ENCODE measurements at places on chromosomes 1 and 21.

- no peak for DNase-seq
These were observed 285.0 kb upstream of the NR5A2 start for GRCh38 chr1:199742547-199742946.

DNA sequence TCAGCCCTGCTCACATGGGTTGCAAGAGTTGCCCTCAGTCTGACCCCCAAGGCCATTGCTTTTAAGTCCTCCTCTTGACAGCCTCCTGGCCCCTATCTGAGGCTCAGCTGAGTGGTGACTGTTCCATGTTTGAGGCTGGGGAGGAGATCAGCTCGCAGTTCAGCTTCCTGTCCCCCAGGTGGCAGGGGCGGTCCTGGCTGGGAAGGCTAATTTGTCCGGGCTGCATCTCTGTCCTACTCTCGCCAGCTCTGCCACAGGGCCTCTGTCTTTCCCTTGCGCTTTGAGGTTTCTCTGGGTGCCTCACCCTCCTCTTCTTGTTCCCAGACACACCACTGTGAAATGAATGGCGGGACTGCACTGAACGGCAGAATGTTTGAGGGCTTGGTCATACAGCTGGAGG lies 157.3 kb downstream of the KCNJ6 start:
- no peak for DNase-seq

DNA sequence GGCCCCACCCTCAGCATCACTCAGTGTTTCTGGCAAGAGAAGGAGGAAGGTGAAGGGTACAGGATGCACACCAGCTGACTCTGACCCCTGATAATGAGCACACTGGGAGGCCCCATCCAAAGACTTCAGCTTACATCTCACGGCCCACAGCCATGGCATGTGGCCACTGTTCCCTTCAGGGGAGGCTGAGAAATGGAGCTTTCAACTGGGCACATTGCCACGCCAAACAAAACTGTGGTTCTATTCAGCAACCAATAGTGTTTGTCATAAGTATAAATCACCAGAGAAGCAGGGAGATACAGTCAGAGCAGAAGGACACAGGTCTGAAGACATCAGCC lies 12.7 kb upstream of the TRAF3IP3 start:
- no peak for DNase-seq

GRCh38 chr1:2641381-2642130 lies 8.7 kb upstream of the MMEL1 start:
- DNase-seq = no peak

DNA sequence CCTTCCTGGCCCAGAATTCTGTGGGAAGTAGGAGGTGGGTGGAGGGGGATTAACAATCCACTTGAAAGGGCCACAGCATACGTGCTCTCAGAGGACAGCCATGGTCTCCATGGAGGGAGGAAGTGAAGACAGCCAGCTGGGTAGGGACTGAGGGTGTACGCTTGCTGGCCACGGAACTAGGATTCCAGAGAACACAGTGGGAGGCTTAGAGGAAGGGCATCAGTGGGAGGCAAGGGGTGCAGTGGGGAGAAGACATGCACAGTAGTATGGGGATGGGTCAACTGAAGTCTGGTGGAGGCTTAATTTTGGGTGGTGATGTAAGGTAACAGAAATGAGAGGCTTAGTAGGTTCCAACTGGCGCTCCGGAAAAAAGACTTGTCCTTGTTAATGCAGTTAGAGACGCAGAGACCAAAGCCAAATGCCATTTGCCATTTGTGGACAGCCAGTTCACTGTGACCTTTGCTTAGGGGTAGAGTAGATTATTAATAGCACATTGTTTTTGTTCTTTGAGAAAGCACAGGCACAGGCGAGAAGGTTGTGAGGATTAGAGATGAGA lies 103.0 kb downstream of the ZSCAN20 start:
- DNase-seq = no peak

- DNase-seq = no peak
These were observed 41.5 kb downstream of the KRTAP10-1 start for GRCh38 chr21:44498280-44499210.

DNA sequence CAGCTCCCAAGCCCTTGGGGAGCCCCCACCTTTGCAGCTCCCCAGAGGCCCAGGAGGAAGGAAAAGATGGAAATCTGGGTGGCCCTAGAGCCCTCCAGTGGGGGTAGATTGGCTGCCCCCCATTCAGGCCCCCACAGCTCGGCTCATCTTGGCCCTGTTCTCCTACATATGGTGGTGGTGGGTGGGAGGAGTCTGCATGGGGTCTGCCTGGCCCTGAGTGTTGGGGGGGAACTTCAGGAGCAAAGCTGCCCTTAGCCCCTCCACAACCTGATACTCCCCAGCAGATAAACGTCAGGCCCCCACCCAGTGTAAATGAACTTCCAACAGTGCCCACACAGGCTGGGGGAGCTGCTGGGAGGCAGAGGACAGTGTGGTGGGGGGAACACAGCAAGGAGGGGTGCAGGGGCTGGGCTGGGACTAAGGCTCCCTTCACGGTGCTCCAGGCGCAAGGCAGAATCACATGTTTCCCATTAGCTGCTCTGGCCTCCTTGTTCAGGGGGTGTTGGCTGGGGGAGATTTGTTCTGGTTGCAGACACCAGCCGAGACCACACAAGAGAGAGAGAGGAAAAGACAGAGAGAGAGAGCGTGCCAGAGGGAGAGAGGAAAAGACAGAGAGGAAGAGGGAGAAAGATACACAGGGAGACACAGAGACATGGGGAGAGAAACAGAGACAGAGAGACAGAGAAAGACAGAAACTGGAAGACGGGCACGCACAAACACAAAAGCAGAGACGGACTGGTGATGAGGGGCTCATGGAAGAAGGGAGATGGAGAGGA lies 42.6 kb downstream of the AHDC1 start:
- DNase-seq = no peak

GRCh38 chr1:46466477-46467182 lies 23.0 kb upstream of the DMBX1 start:
- peak; percentile 6 for DNase-seq

- DNase-seq = no peak
These were observed 119.3 kb downstream of the SIK1 start for GRCh38 chr21:43307677-43308070.

DNA sequence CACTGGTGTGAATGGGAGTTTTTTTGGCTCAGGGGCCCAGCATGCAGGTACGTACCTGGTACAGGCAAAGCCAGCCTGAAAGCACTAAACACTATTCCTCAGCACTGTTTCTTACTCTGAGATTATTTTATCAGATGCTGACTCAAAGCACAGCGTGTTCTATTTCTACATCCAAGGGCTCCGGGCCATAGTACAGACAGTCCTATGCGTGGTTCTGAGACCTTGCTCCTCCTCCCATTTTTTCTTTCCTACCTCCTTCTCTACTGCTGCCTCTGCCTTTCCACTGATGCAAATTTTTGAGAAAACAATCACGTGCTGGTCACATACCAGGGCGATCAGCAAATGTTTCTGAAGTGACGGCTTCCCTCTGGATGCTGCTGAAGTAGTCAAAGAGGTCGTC lies 36.3 kb downstream of the PDPN start:
- no peak for DNase-seq

DNA sequence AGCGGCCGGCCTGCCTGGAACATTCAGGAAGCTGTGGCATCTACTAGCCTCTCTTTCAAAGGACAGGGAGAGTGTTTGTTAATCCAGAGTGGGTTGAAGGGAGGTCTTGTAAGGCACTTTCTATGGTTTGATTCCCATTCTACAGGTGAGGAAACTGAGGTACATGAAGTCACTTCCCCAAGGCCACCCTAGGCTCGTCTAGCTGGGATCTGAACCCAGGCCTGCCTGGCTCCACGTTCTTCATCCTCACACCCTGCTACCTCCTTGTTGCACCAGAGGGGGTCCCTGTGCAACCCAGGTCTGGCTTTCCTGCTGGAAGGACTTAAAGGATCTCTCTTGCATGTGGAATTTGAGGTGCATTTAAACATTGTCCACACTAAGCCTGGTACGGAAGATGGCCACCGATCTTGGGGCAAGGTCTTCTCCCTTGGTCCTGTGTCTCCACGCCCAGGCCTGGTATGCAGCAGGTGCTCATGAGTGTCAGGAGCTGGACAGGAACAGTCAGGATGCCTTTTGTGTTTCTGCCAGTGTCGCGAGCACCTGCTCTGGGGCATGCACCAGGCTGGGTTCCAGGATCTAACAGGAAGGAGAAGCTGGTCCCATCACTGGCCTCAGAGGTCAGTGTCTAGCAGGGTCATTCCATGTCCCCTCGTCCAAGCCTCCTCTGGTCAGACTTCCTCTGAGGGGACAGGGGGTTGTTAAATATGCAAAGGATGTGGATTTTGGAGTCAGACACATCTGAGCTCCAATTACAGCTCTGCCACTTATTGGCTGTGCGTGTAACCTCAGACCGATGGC lies 103.2 kb upstream of the RUNX3 start:
- DNase-seq = no peak

GRCh38 chr1:6294080-6294889 lies 33.4 kb upstream of the GPR153 start:
- no peak for DNase-seq

- no peak for DNase-seq
These were observed 23.9 kb downstream of the GNAT2 start for GRCh38 chr1:109595531-109595930.

DNA sequence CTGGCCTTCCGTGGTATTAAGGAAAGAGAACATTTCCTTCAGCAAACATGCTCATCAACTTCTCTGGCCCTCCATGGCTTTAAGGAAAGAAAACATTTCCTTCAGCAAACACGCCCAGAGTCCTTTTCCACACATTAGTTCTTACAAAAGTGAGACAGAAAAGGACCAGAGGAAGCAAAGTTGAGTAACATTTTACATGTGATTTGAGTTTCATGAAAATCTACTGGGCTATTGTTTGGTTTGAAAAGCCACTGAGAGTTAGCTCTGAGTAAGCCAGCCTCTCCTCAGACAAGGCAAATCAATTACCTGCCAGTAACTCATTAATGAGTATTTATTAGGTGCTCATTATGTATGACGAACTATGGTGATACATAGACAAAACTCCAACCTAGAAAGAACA lies 78.0 kb downstream of the NID1 start:
- DNase-seq = no peak

DNA sequence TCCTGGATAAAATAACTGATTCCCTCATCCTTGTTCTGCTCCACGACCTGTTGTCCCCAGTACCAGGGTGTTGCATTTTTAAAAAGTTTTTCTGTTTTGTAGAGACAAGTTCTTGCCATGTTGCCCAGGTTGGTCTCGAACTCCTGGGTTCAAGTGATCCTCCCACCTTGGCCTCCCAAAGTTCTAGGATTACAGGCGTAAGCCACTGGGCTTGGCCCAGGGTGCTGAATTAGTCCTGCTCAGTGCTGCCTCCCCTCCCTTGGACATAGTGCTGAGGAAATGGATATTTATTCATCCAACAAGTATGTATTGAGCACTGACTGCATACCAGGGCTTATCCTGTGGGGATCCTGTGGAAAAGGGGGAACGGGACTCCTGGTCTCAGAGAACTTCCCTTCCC lies 126.4 kb downstream of the PTPRU start:
- DNase-seq = no peak

- DNase-seq = no peak
These were observed 4.5 kb upstream of the SCMH1 start for GRCh38 chr1:41246568-41246967.

GRCh38 chr1:208879022-208879421 lies 634.8 kb upstream of the PLXNA2 start:
- no peak for DNase-seq

DNA sequence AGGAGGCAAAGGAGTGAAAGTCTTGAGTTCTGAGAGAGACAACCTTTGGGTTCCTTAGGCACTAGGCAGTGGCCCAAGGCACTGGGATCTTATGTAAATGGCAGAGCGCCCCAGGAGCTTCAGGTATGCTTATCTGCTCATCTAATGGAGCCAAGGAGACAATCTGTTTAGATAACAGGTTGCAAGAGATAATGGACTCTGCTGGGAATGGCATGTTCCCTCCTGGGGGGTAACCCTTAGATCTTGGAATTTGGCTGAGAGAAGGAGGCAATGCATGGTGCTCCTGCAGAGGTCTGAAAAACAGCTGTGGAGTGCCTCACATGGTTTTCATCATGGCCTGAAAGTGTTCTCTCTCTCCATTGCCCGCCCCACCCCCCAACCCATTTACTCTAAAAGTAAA lies 44.1 kb upstream of the WLS start:
- DNase-seq = no peak

DNA sequence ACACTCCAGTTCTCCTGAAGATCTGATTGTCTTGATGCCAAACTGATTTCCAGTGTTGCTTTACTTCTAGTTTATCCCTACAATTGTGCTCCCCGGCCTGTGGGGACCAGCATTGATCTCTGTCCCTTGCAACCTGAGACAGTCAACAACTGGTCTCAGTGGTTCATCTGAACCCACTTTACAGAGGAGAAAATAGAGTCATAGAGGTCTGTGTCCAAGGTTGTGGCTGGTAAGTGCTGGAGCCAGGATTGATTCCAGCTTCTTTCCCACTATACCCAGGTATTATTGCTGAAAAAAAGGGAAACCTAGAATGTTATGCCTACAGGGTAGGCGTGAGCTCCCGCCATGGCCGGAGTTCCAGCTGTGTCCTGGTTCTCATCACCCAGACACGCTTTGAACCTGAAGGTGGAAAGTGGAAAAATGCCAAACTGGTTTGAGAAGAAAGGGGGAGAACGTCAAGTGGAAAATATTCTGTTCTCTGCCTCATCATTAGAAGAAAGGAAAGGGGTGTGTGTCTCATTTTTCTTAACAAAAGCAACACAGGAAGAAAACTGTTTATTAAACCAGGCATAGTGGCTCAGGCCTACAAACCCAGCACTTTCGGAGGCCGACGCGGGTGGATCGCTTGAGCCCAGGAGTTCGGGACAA lies 60.7 kb upstream of the ITPKB start:
- no peak for DNase-seq

DNA sequence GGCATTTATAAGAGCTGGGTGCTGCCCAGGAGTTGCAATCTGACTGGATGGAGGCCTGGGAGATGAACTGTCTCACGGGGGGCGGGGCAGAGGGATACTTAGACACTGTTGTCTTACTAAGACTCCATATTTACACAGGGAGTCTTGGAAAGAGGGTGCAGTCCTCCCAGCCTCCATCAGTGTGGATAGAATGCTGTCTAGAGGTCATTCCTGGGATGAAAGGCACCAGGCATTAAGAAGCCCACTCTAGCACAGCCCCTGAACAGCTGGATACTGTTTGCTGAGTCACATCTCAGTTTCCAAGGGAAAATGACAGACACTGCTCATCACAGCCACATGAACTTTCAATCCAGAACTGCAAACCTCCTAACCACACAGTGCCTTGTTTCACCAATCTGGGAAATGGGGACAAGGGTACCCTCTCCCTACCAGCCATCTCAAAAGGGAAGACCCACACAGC lies 43.3 kb downstream of the SSBP3 start:
- DNase-seq = no peak

DNA sequence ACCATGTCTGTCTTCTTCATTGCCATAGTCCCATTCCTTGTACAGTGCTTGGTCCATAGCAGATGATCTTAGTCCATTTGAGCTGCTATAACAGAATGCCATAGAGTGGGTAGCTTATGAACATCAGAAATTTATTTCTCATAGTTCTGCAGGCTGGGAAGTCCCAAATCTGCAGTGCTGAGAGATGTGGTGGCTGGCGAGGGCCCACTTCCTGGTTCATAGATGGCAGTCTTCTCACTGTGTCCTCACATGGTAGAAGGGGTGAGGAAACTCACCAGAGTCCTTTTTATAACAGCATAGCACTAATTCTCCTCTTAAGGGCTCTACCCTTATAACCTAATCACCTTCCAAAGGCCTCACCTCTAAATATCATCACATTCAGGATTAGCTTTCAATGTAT lies 23.1 kb upstream of the RAP1A start:
- DNase-seq = no peak
